ENCODE measurements at places on chromosomes 4 and X.

DNA sequence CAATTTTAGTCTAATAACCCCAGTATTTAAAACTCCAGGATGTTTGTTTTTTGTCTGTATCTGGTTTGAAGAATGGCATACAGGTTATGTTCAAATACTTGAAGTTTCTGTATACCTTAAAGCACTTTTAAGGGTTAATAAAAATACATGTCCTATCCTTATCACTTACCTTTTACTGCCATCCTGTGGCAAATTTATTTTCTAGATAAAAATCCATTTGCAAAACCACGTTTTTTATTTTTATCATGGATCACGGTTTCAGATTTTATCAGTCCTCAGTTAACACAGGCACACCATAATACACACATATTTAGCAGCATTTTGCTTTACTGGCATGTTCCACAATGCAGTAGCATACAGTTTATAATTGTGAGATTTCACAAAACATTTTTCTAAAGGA lies 113.3 kb upstream of the H2AZ1 start:
- DNase-seq, result no peak

GRCh38 chr4:167779864-167780263 lies 312.5 kb upstream of the ANXA10 start:
- DNase-seq, result no peak

DNA sequence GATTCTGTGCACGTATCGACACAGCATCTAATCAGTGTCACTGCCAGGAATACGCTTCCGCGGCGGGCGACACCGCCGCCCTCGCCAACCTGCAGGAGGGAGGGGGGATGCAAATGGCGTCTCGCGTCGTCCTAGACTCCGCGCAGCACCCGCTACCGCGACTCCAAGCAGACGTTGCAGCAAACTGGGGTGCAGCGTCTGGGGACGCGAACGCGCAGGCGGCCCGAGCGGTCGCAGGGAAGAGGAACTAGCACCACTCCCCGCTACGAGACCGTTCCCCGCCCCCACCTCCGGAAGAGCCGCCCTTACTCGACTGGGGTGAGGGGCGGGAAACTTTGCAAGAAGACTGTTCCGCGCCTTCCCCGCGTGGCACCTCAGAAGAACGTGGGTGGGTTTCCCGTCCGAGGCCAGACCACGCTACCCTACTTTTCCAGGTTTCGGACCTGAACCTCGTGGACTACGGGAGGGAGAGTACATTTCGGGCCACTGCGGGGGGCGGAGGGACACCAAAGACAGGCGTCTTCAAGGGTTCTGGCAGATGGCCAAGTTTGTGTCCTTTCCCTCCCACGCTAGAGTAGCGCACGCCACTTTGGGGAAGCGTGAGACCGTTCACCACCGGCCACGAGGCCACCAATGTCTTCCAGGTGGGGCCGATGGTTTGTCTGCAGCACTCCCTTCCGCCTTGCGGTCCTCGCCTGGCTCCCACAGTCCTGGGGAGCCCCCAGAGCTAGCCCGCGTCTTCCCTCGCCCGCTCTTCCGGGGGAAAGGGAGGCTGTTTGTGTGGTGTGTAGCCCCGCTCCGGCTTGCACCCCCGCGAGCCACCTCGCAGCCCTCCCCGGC lies 78.0 kb upstream of the BCOR start:
- no peak for DNase-seq

GRCh38 chr4:170581322-170581721 lies 491.6 kb upstream of the AADAT start:
- DNase-seq, result no peak

- DNase-seq, result no peak
Measured at GRCh38 chr4:151858356-151858755, 97.5 kb upstream of the GATB start.

- DNase-seq, result no peak
Measured at GRCh38 chr4:7632341-7632740, 197.6 kb upstream of the PSAPL1 start.

- no peak for DNase-seq
Measured at GRCh38 chr4:38013461-38014366, 53.5 kb downstream of the PTTG2 start.

DNA sequence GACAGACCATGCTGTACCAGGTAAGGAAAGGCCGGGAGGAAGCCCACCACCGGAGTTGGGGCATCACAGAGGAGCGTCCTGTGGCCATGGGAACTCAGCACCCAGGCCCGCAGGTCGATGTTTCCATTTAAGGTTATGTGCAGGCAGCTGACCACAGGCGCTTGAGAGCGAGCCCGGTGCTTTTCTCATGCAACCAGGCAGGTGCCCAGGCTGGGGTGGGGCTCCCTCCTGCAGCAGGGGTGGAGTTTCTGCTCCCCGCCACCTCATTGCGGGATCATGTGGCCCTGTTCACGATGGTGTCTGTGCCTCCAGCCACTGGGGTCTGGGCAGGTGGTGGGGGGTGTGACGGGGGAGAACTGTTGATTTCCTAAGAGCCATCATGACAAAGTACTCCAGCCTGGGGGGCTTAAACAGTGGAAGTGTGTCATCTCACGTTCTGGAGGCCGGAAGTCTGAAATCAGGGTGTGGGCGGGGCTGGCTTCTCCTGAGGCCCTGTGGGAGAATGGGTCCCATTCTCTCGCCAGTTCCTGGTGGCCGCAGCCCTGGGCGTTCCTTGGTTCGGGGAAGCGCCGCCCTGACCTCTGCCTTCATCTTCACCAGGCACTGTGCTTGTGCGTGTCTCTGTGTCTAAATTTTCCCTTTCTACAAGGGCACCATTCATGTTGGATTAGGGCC lies 60.9 kb downstream of the CPZ start:
- DNase-seq, result no peak

GRCh38 chr4:163865010-163865409 lies 370.5 kb downstream of the TMA16 start:
- no peak for DNase-seq

DNA sequence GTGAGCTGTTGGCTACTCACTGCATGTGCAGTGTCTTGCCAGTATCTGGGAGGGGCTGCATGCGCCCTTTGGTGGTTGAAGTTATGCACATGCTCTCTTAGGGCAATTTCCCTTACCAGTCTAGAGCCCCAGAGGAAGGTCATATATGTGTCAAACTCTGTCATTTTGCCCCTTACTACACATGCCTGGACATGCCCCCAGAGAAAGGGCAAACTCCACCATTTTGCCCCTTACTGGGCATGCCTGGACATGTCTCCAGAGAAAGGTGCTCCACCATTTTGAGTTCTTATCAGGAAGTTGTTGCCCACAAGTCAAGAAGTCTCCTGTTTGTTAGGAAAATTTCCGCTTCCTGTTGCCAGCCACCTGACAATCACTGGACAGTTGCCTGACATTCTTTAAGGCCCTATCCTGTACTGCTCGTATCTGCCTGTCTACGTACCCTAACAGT lies 56.4 kb upstream of the PLAC8 start:
- no peak for DNase-seq

DNA sequence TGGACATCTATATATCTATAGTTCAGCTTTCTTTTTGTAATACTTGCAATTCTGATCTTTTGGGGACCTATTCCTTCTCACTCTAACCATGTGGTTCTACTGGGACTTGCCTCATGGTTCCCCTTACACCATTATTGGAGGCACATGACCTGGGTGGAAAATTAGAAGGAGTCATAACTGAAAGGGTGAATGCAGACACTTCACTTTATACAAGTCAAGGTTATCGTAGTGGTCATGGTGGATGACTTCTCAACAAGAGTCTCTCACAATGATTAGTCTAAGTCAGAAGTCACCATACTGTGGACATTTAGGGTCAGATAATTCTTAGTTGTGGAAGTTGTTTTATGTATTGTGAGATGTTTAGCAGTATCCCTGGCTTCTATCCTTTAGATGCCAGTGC lies 10.5 kb upstream of the EIF4E start:
- no peak for DNase-seq

DNA sequence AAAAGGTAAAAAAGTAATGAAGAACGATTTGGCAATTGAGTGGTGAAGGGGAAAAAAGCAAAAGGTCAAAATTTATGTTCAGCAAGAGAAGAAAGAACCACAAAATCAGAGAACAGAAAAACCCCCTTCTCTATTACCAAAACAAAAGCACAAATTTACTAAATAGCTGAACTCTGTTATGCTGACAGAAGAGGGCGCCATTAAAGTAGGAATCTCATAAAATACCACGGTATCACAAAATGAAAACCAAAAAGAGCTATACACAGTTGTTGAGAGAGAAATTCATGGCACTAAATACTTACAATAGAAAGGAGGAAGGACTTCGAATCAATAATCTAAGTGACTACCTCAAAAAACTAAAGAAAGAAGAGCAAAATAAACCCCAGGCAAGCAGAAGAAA lies 69.6 kb upstream of the CXorf66 start:
- no peak for DNase-seq

- no peak for DNase-seq
Measured at GRCh38 chr4:89275587-89275986, 32.0 kb downstream of the GPRIN3 start.

- no peak for DNase-seq
Measured at GRCh38 chr4:84726356-84726755, 143.4 kb downstream of the CDS1 start.

- DNase-seq, result no peak
Measured at GRCh38 chr4:145930592-145930991, 8.0 kb downstream of the ZNF827 start.
